ENCODE measurements at places on chromosomes 3 and 15.

- H3K4me1 ChIP-seq = no peaks in the 10 kb centered on the region
- no peaks in the 10 kb centered on the region for H3K27me3 ChIP-seq
- DNase-seq = no peak
- H3K36me3 ChIP-seq = no peaks in the 10 kb centered on the region
These were observed 72.0 kb upstream of the LRTM1 start for GRCh38 chr3:54999811-55000210.

DNA sequence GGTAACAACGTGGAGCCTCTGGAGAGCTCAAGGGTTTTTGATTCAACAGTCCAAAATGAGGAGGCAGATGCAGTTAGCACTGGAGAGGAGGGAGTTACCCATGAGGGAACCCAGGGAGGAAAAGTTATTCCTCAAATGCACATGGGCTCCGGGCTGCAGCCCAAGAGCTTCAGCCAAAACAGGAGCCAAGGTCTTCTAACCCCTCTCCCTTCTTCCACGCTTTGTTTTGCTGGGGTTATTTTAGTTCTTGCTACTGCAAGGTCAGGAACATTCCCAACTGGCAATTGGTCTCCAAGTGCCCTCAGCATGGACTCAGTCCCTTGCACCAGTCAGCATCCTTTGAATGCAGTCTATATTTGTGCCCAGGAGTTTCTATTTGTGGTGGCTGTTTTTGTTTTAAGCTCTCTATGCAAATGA lies 90.0 kb downstream of the TGFBR2 start:
- H3K4me3 ChIP-seq = no peak overlapping the region
- DNase-seq = no peak

DNA sequence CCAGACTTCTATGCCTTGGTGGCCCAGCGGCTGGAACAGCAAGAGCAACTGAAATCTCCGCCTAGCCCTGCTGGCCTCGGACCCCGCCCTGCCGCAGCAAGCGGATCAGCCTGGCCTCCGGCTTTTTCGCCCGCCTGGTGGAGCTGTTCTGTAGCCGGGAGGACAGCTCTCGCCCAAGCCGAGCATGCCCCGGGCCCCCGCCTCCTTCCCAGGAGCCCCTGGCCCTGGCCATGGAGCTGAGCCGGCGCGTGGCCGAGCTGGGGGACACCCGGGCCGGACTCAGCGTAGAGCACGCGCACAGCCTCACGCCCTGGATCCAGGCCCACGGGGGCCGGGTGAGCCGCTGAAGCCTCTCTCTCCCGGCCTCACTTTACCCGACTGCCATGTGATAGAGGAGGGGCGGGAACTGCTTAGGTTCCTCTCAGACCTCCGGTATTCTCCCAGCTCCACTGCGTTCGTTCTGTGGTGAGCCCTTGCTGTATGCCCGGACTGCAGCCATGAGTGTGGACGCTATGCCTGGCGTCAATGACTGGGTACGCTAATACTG lies 24.1 kb upstream of the MRPL3 start:
- H3K4me1 ChIP-seq = no peaks in the 10 kb centered on the region
- no peaks in the 10 kb centered on the region for H3K27me3 ChIP-seq
- DNase-seq = no peak

- H3K27ac ChIP-seq = no peak overlapping the region
- H3K36me3 ChIP-seq = no peaks in the 10 kb centered on the region
- no peak overlapping the region for H3K4me3 ChIP-seq
- no peaks in the 10 kb centered on the region for H3K4me1 ChIP-seq
- DNase-seq = no peak
- no peaks in the 10 kb centered on the region for H3K27me3 ChIP-seq
These were observed 72.3 kb downstream of the ITGB5 start for GRCh38 chr3:124814620-124815421.

DNA sequence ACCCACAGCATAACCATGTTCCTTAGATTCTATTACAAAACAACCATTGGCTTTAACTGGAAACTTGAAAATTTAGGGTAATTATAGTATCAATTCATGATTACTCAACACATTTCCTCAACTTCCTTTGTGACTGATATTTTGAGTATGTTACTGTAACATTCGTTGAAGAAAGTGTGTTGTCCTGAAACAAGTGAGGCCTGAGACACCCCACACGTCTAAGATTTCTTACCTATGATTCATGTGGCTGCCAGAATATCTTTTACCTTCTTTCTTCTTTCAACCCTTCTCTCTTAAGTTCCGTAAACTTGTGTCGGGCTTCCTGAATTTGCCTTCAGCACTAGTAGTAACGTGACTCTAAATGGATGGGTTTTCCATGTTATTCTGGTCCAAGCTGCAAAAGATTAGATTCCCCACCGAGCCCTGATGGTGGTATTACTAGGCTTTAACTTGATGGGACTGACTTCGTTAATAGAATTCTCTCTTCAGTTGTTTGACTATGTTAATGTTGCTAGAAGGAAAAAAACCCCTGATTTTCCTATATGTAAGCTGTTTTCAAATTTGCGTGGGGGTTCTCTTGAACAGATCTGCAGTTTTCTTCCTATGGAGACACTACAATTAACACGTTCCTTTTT lies 296.0 kb upstream of the ICE2 start:
- DNase-seq = no peak
- H3K27ac ChIP-seq = no peak overlapping the region
- no peaks in the 10 kb centered on the region for H3K27me3 ChIP-seq
- H3K36me3 ChIP-seq = no peaks in the 10 kb centered on the region
- no peak overlapping the region for H3K4me3 ChIP-seq
- H3K4me1 ChIP-seq = peaks cover 15% of the 10 kb centered on the region

GRCh38 chr3:70383360-70383831 lies 71.0 kb upstream of the MDFIC2 start:
- no peak overlapping the region for H3K4me3 ChIP-seq

GRCh38 chr15:81914734-81915256 lies 131.0 kb downstream of the MEX3B start:
- no peak for DNase-seq
- no peaks in the 10 kb centered on the region for H3K36me3 ChIP-seq
- H3K27ac ChIP-seq = no peak overlapping the region
- no peaks in the 10 kb centered on the region for H3K27me3 ChIP-seq

DNA sequence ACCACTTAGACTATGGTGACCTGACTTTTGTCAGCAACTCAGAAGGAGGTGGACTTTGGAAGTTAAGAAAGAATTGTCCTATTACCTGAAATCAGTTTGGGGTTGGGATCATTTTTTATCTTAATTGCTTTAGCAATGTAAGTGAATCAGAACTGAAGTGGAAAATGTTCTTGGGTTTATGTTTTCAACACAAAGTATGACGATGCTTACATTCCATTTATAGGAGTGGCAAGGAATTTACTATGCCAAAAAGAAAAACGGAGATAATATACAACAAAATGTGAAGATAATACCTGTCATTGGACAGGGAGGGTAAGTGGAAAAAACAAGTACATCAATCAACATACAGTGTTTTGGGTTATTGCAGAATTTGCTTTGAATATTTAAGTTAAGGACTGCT lies 116.1 kb downstream of the PDE8A start:
- no peaks in the 10 kb centered on the region for H3K4me1 ChIP-seq
- H3K27me3 ChIP-seq = no peaks in the 10 kb centered on the region
- no peak overlapping the region for H3K27ac ChIP-seq
- no peak for DNase-seq

GRCh38 chr3:107523289-107523538 lies 452 bp downstream of the BBX start:
- peaks cover 38% of the 10 kb centered on the region for H3K4me1 ChIP-seq
- peak overlapping the region; percentile 88 for H3K27ac ChIP-seq
- H3K36me3 ChIP-seq = peaks cover 15% of the 10 kb centered on the region
- peak overlapping the region; percentile 95 for H3K4me3 ChIP-seq
- H3K27me3 ChIP-seq = no peaks in the 10 kb centered on the region

GRCh38 chr15:57335293-57335715 lies 41.0 kb upstream of the CGNL1 start:
- no peak overlapping the region for H3K27ac ChIP-seq
- no peak overlapping the region for H3K4me3 ChIP-seq
- no peaks in the 10 kb centered on the region for H3K4me1 ChIP-seq
- DNase-seq = no peak

DNA sequence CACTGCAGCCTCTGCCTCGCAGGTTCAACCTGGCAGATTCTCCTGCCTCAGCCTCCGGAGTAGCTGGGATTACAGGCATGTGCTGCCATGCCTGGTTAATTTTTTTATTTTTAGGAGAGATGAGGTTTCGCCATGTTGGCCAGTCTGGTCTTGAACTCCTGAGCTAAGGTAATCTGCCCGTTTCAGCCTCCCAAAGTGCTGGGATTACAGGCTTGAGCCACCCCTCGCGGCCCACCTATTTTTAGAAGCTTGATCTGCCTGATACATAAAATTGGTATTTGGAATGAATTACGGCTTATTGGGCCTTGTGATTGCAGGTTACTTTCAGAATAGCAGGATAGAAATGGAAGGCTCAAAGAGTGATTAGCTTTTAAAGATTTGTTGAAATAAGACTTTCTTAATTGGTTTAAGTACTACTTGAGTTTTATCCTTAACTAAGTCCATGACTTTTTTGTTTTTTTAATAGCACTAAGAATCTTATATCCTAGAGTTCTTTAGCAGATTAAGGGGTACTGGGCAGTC lies 25.0 kb downstream of the GMPS start:
- H3K4me3 ChIP-seq = no peak overlapping the region
- H3K27me3 ChIP-seq = no peaks in the 10 kb centered on the region

DNA sequence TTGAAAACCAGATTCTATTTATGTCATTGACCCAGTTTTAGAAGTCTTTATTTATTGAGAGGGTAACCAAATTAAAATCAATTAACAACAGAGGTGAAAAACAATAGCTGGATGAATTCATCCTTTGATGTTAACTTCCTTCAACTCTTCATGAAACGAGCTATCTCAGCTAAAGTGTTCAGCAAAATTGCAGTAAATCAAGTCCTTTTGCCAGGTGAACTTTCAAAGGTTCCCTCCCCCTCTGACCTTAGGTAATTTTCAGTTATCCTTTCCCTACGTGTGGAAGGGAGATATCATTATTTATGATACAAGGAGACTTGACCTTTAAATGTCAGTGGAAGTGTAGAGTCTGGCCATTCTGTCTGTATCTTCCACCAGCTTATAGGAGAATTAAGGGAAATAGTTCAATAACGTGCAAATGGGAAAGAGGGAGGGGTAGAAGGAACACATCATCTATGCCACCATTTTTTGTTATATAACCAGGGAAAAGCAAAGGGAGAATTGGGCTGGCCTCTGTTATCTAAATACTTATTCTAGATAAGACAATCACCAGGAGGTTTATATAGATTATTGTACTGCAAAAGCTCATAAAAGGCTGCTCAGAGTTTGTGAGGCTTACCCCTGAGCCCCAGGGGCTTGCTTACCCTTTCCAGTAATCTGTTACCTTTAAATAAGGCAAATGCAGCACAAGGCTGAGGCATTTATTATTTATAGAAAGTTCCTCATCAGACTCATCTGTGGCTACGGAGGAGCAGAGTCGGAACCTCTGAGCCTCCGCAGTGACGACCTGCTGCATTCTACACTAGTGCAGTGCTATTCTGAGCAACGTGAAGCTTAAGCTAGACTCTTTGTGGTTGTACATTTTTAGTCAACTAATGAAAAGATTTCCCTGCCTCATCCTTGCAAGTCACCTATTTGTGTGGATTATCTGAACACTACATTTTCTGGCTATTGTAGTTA lies 97.7 kb upstream of the ZBED2 start:
- DNase-seq = peak; percentile 49
- no peak overlapping the region for H3K27ac ChIP-seq
- no peak overlapping the region for H3K4me3 ChIP-seq
- peaks cover 17% of the 10 kb centered on the region for H3K4me1 ChIP-seq
- no peaks in the 10 kb centered on the region for H3K36me3 ChIP-seq

- DNase-seq = no peak
- no peak overlapping the region for H3K4me3 ChIP-seq
- H3K36me3 ChIP-seq = no peaks in the 10 kb centered on the region
- H3K27me3 ChIP-seq = no peaks in the 10 kb centered on the region
- no peak overlapping the region for H3K27ac ChIP-seq
These were observed 30.5 kb downstream of the GRK7 start for GRCh38 chr3:141793476-141794260.

- no peaks in the 10 kb centered on the region for H3K27me3 ChIP-seq
- H3K27ac ChIP-seq = no peak overlapping the region
- H3K4me3 ChIP-seq = no peak overlapping the region
- peak; percentile 92 for DNase-seq
- H3K36me3 ChIP-seq = peaks cover 9% of the 10 kb centered on the region
- peaks cover 21% of the 10 kb centered on the region for H3K4me1 ChIP-seq
These were observed 2.6 kb upstream of the APEH start for GRCh38 chr3:49671291-49672288.

DNA sequence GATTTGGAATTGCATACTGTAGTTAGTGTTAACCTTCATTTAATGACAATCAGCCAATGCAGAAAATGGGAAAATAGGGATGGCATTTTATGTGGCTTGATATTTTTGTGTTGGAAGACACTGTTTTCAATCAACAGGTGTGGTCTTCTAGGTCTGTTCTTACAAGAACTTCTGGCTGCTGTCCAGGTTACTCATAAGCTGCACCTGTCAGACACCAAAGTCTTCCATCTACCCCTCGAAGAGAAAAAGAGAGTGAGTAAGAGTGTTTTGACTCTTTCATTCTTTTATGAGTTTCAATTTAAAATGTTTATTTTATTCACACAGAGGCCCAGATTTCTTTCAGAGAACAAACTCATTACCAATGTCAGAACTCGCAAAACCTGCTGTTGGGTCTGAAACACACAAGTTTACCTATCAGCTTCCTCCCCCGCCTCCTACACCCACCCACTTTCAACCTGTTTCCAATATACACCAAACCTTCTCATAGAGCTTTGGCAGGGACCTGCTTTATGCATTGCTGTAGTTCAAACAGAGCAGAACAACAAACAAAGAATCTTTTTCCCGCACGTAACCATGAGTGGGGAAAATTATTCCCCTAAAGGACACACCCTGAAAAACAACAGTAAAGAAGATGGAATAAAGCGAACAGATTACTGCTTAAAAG lies 767.7 kb upstream of the ALCAM start:
- no peak for DNase-seq
- H3K36me3 ChIP-seq = no peaks in the 10 kb centered on the region
- no peaks in the 10 kb centered on the region for H3K27me3 ChIP-seq
- H3K4me3 ChIP-seq = no peak overlapping the region
- no peaks in the 10 kb centered on the region for H3K4me1 ChIP-seq

- H3K27me3 ChIP-seq = no peaks in the 10 kb centered on the region
- H3K27ac ChIP-seq = no peak overlapping the region
- DNase-seq = no peak
- H3K4me1 ChIP-seq = no peaks in the 10 kb centered on the region
These were observed 503.4 kb upstream of the CBLB start for GRCh38 chr3:106371971-106372805.

DNA sequence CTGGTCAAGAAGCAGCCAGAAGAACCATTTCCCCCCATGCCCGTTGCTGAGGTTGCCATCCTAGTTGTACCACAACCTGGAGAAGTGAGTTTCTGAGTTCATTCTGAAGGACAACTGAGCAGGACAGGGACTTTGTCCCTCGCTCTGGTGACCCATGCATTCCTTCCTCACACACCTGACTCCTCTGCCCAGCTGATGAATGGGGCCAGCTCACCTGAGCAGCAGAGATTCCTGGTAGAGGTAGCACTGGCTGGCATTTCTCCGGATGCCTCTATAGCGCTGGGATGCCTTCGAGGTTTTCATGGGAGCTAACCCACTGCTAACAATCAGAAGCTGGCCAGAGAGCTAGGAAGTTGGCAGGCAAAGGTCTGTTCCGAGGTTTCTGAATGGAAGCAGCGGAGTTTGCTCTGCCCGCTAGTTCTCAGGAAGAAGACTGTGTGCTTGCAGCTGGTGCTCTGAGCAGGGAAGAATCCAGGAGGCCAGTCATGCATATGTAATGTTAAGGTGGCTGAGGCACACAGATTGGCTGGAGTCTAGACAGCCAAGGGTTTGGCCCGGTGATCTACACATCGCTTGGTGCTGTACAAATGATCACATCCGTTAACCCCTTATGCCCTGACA lies at the start of gene TMC3:
TMC3 (minus strand) TSS at position 439 of the 621 bp plus-strand sequence; CDS start at position 303, 136 bp downstream.
- H3K27me3 ChIP-seq = no peaks in the 10 kb centered on the region
- no peak for DNase-seq
- peaks cover 4% of the 10 kb centered on the region for H3K4me1 ChIP-seq
- H3K4me3 ChIP-seq = no peak within 1 kb of the TSS
